ENCODE measurements at places on chromosomes 13 and 19.

DNA sequence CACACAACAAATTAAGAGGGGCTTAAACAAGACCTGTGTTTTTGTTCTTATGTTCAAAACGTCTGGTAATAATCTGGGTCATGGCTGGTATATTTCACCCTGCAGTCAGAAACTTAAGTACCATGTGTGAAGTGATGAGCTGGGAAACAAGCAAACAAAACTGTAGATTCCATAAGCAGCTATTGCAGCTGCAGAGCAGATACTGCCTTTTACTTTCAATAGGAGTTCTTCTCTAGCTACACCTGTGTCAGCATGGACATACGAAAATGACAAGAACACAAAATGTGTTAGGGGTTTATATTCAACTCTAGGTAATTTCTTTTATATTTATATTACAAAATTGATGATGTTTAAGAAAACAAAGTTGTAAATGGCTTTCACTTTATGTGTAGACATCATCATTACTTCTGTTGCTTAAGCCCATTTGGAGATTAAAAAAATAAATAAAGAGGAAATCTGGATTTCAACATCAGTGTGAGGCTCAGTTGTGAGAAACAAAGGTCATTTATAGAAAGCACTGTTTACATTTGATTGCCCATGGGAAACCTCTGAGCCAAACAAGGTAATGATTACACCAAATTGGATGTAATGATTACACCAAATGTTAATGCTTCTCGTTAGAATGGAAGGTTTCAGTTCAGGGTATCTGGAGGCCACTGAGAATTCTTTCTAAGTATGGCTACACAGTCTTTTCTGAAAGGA, 451.0 kb upstream of the SLC10A2 start:
- no peak for DNase-seq

- DNase-seq = no peak
Measured at GRCh38 chr19:35841961-35842595, 10.2 kb downstream of the NPHS1 start.

GRCh38 chr13:89115307-89115706, 1444.1 kb downstream of the SLITRK5 start:
- no peak for DNase-seq

DNA sequence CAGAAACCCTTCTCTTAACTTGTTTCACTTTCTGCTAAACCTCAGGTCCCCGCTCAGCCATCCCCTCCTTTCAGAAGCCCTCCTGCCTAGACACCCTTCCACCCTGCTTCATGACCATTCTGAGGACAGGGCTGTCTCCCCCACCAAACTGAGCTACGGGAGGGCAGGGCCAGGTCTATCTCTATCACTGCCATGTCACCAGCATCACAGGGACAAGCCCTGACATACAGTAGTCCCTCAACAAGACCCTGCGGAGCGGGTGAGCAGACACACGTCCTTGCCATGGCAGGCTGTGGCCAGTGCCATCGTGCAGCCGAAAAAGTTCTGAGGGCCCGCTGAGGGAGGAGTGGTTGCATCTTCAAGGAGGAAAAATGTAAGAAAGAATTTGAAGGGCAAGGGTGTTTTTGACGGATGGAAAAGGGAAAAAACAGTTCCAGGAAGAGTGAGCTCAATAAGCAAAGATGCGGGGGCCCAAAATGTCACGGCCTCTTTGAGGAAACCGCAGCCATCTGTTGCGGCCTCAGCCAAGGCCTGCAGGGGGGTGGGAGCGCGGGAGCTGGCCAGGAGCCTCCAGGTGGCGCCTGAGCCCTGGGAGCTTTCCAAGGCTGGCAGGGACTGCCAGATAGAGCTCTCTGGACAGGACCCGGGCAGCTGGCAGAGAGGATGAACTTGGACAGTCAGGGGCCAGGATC, 8.1 kb downstream of the PTGIR start:
- DNase-seq = no peak

- no peak for DNase-seq
Measured at GRCh38 chr13:33931397-33932311, 113.7 kb downstream of the RFC3 start.

- no peak for DNase-seq
Measured at GRCh38 chr13:82216165-82216564, 1666.1 kb downstream of the SLITRK1 start.

DNA sequence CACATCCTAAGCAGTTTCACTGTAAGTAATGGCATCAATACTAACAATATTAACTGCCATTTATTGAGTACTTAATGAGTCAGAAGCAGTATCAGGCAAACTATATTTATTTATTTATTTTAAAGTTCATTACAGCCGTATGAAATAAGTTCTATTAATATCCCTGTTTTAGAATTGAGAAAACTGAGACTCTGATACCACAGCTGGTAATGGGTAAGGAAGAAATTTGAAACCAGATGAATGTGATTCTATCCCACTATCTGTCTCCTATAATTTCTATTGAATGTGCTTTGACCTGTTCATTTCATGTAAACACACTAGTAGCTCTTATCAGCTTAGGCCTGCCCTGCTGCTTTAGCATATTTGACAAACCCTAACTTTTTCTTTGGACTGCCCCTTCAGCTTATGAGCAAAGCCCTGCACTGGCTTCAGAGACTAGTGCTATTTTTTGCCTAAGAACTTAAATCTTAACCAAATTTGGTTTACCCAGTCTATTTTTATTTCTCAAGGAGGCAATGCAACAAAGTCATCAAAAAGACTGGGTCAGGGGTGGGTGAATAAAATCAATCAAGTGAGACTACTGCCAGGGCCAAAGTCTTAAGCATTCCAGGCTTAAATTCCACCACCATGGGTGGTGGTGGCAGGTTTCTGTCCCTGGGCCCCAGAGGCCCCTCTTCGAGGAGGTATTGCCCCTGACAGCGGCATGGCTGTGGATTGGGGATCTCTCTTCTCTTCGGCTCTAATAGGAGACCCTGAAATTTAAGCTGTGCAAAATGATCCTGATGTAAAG, 143.4 kb downstream of the DLEU7 start:
- DNase-seq = no peak

- DNase-seq = no peak
Measured at GRCh38 chr19:15640294-15640903, at the start of gene CYP4F3. Gene CYP4F3, plus strand, starts transcription at chr19:15640897. Its CDS starts 519 bp downstream, at chr19:15641416.

DNA sequence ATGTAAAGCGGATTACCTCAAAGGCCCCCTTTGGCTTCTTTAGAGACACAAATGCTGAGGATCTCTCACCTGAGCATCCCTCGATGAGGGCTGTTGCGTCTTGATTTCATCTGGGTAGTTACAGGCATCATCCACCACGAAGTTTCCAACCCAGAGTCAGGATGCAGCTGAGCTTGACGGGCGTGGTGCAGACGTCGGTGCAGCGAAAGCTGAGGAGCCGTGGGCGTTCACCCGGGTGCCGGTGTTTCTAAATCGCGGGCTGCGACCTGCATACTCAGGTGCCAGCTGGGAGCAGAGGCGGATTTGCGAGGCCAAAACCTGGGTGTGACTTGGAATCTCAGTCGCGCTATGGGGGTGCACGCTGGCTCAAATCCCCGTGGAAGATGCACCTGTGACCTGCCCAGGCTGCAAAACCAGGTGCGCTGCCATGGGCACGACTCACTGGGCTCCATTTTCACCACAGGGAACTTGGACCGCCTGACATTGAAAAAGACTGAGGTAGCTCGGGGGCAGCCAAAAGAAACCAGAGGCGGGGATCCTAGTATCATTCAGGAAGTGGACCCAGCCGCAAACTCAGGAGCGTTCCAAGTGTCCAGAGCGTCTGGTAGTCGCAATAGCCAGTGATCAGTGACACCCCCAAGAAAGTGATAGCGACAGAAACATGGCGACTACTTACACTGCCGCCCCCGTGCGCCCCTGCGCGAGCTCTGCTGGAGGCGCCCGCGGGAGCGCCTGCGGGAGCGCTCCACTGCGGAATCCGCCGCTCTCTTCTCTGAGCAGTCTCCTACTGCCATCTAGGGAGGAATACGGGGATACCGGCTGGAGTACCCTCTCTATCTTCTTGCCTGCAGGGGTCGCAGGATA, 36.4 kb upstream of the IGFL4 start:
- no peak for DNase-seq

GRCh38 chr13:109728791-109729731, 57.3 kb downstream of the IRS2 start:
- DNase-seq = no peak

GRCh38 chr13:30391956-30392680, 30.2 kb upstream of the UBE2L5 start:
- no peak for DNase-seq

DNA sequence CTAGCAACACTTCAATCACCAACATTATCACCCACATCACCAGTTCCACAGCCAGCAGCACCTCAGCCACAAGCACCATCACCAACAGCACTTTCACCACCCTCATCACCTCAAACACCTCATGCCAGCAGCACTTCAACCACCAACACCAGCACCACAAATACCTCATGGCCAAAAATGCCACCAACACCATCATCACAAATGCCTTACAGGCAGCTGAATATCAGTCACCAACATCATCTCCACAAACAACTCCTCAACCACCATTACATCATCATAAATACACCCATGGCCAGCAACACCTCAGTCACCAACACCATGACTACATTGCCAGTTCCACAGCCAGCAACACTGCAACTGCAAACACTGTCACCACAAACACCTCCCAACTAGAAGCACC, 10.4 kb downstream of the FCER2 start:
- DNase-seq = no peak

- DNase-seq = no peak
Measured at GRCh38 chr13:75312884-75313520, 169.0 kb downstream of the TBC1D4 start.

GRCh38 chr19:40398417-40399131, 8.6 kb upstream of the HIPK4 start:
- peak; percentile 28 for DNase-seq

Data from effector CD4-positive, alpha-beta T cell (primary cell).